ENCODE measurements at places on chromosomes 6 and 20.

GRCh38 chr20:4509825-4510522 lies 211.7 kb upstream of the PRND start:
- DNase-seq = no peak

DNA sequence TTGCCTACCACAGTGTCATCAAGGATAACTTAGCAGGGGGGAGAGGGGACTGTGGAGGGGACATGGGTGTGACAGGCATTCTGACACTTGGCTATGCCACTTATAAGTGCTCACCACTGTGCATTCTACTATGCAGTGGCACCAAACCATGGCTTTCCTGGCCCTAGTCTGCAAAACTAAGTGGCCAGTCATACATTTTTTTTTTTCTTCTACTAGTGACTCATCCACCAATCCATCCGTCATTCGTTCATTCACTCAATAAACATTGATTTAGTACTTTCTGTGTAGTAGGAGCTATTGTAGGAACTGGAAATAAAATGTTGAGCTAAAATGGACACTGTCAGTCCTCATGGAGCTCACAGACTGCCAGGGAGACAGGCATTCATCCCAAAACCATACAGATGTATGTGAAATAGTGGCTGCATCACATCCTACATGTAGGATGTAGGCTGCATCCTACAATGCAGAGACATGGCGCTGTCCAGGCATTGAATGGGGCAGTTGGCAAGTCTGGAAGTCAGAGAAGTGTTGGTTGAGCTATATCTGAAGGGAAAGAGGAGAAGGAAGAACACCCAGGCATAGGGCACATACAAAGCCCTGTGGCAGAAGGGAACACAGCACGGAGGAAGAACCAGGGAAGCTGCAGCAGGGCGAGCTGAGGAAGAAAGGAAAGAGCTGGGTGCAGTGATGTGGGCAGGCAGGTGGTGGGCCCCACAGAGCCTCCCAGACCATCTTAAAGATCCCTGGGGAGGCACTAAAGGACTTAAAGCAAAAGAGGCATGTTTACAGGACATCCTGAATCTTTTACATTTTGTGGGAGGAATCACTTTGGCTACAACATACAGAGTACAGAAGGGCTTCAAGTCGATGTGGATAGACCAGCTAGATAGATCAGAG lies 224.4 kb downstream of the UST start:
- no peak for DNase-seq

- no peak for DNase-seq
Observed at GRCh38 chr20:4415281-4415680, 306.4 kb upstream of the PRND start.

GRCh38 chr20:32541323-32542258 lies 43.5 kb downstream of the NOL4L start:
- DNase-seq = no peak

DNA sequence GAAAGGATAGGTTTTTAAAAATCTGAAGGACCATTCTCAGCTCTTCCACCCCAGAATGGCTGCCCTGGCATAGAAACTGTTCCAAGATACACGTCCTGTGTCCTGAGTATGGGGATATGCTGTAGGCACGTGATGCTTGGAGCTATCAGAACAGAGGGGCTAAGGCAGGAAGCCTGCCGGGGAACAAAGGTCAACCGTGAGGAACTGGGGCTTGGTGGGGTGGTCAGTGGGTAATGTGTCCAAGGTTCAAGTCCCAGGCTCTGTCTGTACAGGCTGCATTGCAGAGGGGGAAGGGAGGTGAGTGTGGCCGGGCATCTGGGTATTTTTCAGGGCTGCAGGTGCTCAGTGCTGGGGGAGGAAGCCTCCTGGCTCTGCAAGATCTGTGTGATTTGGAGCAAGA lies 479.6 kb upstream of the CHD6 start:
- DNase-seq = no peak

DNA sequence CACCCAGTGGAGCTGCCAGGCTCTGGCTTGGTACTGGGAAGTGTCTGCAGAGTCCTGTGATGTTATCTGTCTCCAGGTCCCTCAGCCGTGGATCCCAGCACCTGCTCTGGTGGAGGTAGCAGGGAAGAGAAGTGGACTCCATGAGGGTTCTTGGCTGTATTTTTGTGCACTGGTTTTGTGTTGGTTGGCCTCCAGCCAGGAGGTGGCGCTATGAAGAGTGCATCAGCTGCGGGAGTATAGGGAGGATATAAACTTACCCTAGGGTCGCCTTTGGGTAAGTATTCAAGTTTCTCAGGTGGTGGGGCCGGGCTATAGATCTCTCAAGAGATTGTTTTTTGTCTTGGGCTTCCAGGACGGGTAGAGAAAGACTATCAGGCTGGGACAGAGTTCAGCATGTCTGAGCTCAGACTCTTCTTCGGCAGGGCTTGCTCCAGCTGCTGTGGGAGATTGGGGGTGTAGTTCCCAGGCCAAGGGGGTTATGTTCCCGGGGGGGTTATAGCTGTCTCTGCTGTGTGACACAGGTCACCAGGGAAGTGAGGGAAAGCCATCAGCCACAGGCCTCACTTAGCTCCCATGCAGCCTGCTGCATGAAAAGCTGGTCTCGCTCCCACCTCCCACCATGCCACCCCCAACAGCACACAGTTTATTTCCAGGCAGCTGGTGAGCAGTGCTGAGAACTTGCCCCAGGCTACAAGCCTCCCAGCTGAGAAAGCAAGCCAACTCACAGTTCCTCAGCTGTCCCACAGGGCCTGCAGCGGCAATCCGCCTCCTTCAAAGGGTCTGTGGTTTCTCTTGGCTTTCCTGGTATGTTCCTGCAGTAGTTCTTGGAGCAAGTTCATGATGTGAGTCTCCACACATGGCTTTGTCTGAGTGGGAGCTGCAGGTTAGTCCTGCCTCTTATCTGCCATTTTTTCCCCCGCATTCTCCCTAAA lies 115.7 kb downstream of the AIG1 start:
- no peak for DNase-seq

GRCh38 chr6:104969108-104969507 lies 12.2 kb downstream of the LIN28B start:
- no peak for DNase-seq

GRCh38 chr6:101080597-101080996 lies 199.5 kb upstream of the ASCC3 start:
- no peak for DNase-seq

DNA sequence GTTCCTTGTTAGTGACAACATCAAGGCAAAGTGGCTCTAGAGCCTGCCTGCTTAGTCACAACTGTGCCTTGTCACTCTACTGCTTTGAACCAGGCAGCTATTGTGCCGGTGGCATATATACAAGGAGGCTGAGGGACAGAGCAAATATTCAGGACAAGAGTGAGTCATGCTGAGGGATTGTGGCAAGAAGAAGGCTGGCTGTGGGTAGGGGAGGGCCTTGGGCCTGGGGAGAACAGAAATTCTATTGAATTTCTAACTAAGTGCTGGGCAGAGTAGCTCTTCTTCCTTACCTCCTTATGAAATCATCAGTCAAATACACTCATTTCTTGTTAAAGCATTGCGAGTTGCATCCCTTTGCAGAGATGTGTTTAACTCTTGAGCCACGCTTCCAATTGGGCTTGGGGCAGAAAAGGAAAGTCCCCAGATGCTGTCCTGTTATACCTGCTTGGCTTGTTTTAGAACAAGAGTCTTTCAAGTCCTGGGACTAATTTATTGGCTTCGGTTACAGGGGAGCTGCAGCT lies 59.7 kb downstream of the PFDN4 start:
- no peak for DNase-seq

- DNase-seq = no peak
Observed at GRCh38 chr6:9522101-9522500, 892.8 kb downstream of the TFAP2A start.

DNA sequence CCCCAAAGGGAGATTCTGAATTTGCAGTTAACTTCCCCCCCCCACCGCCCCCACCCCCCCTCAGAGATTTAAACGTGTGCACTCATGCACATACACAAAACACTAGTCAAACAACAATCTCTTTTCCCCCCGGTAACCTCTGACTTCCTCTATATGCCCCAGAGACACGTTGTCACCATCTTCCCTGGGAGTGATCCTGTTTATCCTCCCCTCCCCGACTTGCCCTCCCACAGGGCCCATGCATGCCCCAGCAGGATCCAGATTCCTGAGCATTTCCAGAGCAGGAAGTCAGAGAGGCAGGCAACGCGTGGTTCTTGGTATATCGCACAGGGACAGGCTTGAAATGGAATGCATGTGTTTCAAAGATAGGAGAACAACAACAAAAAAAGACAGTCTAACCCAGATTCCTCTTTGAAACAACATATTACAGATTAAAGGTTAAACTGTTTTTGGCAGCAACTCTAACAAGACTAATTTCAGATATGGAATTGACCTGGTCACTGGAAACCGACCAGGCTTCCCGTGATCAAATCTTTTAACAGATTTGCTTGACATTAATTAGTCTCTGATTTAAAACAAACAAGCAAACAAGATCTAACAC lies 1.3 kb downstream of the BLCAP start:
- no peak for DNase-seq

- DNase-seq = no peak
Observed at GRCh38 chr6:134389658-134390057, 71.7 kb upstream of the SGK1 start.

DNA sequence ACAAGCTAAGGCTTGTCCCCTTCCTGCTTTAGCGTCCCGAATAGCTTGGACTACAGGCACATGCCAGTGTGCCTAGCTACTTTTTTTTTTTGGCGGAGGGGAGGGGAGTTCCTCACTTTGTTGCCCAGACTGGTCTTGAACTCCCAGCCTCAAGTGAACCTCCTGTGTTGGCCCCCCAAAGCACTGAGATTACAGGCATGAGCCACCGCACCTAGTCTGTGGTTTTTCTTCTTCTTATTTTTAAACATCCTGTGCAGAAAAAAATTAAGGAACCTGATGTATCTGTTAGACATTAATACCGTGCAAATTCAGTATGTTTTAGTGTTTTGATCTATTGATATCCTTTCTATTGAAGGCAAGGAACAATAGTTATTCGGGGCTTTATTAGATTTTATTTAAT lies 25.7 kb downstream of the HIVEP1 start:
- no peak for DNase-seq

- DNase-seq = no peak
Observed at GRCh38 chr6:91317247-91317835, 730.5 kb upstream of the MAP3K7 start.

GRCh38 chr6:158475344-158476302 lies 84.3 kb upstream of the TMEM181 start:
- no peak for DNase-seq

DNA sequence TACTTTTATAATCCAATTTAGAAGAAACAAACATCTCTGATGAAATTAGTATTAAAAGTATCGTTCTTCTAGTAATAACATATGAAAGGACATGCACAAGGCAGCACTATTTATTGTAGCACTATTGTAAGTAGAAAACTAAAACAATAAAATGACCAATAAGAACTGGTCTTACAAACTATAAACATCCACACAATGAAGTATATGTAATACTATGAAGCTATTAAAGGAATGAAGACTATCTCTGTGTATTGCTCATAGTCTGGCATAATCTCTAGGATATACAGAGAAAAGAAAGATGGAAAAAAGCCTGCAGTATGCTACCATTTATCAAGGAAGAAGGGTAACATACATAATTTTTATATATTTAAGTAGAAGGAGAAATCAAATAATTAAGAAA lies 16.7 kb downstream of the LCA5 start:
- no peak for DNase-seq

DNA sequence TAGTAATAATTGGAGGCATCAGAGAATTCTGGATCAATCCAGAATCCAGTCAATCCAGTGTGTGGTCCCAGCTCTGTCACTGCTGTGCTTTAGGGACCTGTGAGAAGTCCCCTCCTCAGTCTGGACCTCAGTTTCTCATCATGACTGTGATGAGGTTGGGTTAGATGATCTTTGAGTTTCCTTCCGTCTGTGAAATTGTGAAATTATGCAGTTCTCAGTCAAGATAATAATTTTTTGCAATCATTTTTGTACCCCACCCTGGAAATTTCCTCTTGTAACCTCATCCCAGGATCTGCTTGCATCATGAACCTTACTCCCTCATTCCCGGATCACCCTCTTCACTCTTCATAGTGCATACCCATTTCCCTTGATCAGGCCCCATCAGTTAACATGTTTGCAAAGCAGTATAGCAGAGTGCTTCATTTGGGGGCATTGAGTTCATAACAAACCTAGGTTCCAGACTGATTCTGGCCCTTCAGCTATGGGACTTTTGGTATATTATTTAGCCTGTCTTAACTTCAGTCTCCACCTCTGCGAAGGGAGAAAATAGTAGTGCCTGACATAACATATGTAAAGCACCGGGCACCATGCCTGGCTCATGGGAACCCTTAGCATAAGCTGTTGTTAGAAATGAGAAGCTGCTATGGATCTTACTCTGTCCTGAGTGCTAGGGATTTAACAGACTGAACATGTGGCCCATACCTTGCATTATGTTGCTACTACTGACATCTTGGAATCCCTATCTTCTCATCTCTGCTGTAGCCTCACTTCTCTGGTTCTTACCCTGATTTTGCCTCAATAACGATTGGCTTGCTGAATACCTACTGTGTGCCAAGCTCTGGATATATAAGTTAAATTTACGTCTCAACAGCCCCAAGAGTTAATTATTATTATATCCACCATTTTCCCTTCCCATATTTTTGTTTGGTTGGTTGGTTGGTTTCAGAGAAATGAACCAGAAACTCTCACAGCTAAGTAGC lies 1.3 kb downstream of the ZNF76 start:
- DNase-seq = no peak

DNA sequence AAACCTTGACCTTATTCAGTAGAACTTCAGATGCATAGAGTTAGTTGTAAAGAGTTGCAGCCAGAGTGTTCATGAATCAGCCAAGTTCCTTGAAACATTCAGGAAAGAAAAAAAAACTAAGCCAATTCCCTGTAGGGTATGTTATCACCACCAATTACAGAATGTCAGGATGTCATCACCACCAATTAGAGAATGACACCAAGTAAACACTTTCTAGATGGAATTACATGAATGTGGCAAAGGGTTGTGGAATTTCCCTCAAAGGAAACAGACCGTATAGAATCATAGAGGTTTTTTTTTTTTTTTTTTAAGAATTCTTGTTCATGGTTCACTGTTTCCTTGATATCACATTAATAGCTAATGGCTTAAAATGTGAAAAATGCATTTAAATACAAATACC lies 472.1 kb upstream of the RNF217 start:
- no peak for DNase-seq

DNA sequence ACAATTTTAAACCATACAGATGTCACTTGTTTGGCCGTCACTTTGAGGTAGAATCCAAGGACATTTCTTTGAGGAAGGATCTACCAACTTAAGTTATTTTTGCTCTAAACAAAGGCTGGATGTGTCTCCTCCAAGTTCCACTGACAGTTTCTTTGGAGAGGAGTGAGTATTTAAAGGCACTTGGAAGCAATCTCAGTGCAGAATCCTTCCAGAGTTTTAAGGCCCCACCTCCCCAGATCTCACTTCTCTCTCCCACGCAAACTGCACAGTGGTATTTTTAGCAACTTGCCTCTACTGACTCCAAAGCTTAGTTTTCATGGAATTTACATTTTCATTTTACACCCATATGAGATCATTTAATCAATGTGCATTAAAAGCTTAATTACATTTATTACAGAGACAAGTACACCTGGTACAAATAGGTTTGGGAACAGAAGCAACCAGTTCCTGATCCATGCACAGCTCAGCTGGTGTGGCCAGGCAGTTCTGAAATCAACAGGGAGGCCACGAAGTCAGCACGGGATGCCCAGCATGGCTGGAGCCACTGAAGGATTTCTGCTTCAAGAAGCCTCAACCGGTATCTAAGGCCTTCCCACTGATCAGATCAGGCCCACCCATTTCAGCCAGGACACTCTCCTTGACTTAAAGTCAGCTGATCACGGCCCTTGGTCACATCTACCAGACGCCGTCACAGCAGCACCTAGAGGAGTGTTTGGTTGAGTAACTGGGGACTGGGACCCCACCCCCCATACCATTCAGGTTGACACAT lies 109.8 kb downstream of the SYCP2 start:
- no peak for DNase-seq
